ENCODE measurements at places on chromosomes 3 and 15.
A peak's percentile ranks its signal among the peaks of the same experiment; 100 is the strongest.

DNA sequence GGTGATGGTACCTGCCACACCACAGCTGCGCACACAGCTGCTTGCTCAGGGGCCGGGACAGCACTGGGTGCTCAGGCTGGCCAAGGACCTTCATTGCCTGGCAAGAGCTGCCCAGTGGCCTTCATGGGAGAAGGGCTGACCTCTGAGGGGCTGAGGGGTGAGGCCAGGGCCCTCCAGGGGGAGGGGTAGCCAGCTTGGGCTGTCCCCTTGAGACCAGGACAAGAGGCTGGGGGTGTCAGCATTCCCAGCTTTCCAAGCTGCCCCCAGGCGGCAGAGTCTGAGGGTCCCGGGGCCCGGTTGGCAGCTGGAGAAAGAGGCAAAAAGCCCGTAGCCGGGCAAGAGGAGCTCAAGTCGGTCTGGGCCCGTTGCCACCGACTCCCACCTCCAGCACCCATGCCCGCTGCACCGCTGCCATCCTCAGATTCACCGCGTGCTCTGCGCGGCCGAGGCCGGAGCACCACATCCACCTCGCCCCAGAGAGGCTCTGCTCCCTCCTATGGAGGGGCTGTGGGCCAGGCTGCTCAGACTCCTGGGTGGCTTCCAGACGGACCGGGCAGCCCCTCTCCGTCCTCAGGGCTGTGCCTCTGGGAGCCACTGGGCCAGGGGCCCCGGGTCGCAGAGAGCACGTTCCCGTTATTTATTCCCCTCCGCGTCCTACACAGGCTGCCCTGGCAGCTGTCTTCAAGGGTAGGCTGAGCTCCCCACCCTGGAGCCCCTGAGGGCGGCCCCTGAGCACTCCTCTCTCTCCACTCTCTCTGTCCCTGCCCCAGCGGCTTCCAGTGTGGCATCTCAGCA lies 51.5 kb downstream of the PLXNA1 start:
- DNase-seq, result no peak

GRCh38 chr15:36161771-36162212 lies 417.6 kb upstream of the CDIN1 start:
- no peak for DNase-seq

- DNase-seq, result no peak
Measured at GRCh38 chr3:66297900-66298299, 77.1 kb downstream of the SLC25A26 start.

- no peak for DNase-seq
Measured at GRCh38 chr3:150296123-150296735, 111.9 kb upstream of the TSC22D2 start.

DNA sequence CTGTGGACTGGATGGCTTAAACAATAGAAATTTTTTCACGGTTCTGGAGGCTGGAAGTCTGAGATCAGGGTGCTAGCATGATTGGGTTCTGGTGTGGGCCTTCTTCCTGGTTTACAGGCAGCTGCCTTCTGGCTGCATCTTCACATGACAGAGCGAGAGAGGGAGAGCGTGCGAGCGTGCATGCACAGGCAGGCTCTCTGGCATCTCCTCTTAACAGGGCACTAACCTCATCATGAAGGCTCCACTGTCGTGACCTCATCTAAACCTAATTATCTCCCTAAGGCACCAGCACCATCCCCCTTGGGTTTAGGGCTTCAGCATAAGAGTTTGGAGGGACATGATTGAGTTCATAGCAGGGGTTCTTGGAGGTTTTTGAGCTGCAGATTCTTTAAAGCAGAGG lies 292.0 kb upstream of the C2CD4B start:
- no peak for DNase-seq

DNA sequence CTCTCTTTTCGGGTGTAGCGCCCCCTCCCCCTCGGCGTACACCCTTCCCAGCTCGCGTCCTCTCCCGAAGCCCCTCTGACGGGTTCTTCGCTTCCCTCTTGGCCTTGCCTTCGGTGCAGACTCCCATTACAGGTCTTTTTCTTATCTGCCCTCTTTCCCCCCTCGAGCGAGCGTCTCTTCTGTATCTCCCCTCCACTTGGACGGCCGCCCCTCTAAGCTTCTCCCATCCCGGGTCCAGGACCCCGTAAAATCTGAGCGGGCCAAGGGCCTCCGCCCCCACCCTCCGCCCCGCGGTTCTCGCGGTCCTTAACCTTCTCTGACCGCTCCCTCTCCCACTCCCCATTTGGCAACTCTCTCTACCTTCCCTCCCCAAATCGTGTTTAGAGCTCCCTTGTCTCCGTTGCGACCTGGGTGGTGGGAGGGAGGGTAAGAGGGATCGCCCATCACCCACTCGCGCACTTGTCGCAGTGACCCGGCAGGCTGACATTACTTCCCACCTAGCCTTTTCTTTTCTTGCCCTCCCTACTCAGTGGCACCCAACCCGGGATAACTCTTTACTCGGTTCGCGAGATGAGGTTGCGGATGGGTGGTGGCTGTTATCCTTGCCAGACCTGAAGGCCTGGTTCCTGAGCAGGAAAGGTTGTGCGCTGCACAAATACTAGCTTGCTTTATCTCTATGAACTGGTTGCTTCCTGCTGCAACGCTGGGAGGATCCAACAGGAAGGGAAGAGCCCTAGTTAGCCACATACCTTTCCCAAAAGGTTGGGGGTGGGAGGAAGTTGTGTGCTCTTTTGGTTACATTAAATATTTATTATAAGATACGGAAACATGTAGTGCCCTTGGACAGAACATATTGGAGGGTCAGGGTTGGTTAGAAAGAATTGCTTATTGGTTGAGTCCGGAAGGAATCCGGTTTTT lies 922 bp downstream of the RAB11A start:
- DNase-seq, result peak; percentile 68
